ENCODE measurements at places on chromosomes 12 and 14.

DNA sequence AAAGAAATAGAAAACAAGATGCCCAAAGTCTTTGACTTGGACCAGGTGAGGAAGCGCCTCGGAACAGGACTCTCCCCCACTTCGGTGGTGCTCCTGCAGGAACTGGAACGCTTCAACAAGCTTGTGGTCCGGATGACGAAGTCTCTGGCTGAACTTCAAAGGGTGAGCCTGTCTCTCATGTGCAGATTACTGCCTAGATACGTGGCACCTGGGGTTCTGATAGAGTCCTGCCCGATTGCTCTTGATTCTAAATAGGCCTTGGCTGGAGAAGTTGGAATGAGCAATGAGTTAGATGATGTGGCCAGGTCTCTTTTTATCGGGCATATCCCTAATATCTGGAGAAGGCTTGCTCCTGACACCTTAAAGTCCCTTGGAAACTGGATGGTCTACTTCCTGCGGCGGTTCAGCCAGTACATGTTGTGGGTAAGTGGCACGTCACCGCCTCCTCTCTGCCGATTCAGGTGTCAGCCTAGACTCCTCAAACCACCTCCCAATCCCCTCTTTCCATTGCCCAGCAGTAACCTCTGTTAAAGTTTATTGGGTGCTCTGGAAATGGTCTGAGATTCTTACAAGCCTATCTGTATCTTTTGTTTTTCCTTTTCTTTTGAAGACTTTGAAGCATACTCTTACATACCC, 40.8 kb downstream of the CCDC92 start:
- DNase-seq = no peak

- no peak for DNase-seq
These were observed 44.0 kb upstream of the SMUG1 start for GRCh38 chr12:54232790-54233189.

DNA sequence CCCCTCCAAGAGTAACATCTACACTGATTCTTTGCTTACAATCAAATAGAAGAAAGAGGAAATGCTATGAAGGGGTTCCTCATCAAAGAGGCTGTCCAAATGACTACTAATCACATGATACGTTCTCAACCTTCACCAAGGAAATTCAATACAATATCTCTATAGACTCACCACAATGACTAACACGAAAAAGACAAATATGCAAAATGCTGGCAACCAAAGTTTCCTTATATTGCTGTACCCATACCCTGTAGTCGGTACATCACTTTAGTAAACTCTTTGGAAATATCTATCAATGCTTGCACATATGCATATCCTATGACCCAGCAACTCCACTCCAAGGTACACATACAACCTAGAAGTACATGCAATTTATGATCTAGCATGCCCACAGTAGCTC, 1296.6 kb downstream of the AACS start:
- no peak for DNase-seq

- DNase-seq = no peak
These were observed 10.8 kb downstream of the CDCA4 start for GRCh38 chr14:105010106-105010505.

- peak; percentile 72 for DNase-seq
These were observed 75.1 kb downstream of the IRF2BPL start for GRCh38 chr14:76953311-76953945.

DNA sequence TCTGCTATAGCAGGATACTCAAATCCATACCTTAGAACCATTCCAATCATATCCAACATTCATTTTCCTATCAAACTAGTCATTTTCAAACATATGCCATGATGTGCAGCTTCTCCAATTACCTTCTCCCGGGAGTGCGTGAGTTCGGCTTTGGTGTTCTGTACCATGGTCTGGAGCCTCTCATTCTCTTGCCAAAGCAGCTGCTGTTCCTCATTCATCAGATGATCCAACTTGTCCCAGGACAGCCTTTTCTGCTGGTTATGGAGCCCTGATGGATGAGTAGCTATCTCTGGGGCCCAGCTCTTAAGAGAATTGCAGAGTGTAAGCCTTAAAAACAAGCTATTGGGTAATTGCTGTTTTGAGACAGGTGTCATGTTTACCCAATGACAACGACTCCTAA, 71.1 kb upstream of the SAV1 start:
- DNase-seq = no peak

GRCh38 chr12:41680155-41680554, 464.5 kb downstream of the GXYLT1 start:
- no peak for DNase-seq

DNA sequence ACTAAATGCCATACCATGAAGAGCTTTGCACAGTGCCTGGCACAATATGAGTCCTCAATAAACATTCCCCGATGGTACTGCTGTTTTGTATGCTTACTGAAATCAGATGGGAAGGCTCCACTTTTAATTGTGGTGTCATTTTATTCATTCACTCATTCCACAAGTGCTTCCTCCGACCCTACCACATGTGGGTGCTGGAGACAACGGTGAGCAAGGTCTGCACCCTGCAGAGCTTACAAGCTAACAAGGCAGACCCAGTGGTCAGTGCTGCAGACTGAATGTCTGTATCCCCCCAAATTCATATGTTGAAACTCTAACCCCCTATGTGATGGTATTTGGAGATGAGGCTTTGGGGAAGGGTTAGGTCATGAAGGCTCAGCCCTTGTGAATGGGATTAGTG, 48.3 kb downstream of the RFX4 start:
- no peak for DNase-seq

DNA sequence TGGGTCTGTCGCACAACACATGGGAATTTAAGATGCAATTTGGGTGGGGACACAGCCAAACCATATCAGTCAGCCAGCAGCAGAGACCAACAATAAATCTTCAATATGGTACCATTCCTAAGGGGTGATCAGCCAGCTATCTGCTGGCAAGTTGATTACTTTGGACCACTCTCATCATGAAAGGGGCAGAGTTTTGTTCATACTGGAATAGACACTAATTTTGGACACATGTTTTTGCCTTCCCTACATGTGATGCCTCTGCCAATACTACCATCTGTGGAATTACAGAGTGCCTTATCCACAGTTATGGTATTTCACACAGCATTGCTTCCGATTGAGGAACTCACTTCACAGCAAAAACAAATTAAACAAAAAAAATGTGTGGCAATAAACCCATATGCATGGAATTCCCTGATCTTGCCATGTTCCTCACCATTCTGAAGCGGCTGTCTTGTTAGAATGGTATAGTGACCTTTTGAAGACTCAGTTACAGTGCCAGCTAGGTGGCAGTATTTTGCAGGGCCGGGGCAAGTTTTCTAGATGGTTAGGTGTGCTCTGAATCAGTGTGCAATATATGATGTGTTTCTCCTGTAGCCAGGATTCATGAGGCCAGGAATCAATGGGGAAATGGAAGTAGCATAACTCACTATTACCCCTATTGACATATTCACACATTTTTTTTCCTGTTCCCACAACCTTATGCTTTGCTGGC, 179.0 kb upstream of the IGF1 start:
- no peak for DNase-seq

DNA sequence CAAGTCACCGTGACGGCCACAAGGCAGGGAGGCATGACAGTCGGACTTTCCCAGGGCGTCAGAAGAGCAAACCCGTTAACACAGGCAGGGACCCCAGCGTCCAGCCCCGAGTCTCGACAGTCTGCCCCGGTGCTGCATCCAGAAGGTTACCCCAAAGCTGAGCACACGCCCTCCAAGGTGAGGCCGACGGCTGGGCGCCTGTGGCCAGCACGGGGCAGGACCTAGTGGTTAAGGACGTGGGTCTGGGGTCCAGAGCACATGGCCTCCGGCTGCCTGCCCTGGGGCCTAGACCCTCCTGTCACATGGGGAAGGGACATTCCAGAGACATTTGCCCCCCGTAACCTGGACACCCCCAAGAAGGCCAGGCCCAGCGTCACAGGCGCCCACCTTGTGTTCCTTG, 29.7 kb upstream of the BTBD6 start:
- no peak for DNase-seq

GRCh38 chr14:59313658-59314608, 125.5 kb downstream of the DAAM1 start:
- no peak for DNase-seq
